Cerebellum (tissue), 4 donors: ENCODE measurements at places on chromosomes 1 and 21.

DNA sequence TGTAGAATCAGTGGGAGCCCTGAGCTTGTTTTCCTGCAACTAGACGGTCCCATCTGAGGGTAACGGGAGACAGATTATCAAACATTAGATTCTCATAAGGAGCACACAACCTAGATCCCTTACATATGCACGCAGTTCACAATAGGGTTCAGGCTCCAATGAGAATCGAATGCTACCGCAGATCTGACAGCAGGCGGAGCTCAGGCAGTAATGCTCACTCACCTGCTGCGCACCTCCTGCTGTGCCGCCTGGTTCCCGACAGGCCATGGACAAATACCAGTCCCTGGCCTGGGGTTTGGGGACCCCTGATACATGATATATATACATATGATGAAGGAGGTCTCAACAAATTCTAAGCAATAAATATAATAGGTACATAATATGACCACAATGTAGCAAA, 19.7 kb upstream of the SMIM12 start:
- no peak for DNase-seq

- no peak for DNase-seq
Observed at GRCh38 chr1:77794550-77794949, 15.1 kb downstream of the MIGA1 start.

DNA sequence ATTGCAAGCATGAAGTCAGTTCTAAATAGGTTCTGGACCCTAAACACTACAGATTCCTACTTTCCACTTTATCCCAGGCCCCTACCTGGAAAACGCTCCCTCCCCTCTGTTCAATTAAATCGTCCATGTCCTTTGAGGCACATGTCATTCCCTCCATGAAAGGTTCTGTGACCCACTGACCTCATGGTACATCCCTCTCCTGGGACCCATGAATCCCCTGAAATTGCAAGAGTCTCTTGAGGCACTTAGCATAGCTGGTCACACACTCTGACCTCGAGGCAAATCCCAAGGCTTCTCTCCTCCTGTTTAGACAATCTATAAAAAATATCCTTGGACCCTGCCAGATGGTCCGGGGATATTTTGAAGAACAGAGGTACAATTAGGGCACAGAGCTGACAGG, 34.3 kb upstream of the KRTAP19-8 start:
- DNase-seq = no peak

- peak; percentile 47 for DNase-seq
Observed at GRCh38 chr1:247111700-247112478, 7.7 kb upstream of the ZNF669 start.

DNA sequence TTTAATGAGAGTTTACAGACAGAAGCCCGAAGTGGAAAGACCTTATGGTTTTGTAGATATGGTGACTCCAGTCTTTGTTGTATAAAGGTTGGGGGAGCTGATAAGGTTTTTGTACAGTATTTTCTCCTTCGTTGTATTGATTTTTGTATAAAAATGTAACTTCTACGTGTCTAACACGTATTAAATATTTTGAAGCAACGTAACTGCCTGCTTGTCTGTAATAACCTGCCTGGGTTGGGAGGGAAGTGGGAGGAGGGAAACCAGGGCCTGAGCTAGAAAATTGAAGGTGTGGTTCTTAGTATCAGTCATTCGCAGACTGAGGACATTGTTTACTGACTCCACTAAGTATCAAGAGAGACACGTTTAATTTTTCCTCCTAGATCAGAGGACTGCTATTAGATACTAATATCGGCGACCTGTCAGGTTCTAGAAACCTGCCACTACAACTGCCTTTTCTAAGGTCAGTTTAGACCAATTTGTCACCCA, 2.2 kb downstream of the IER5 start:
- DNase-seq = no peak

GRCh38 chr1:161267321-161267720, 8.8 kb downstream of the PCP4L1 start:
- no peak for DNase-seq

DNA sequence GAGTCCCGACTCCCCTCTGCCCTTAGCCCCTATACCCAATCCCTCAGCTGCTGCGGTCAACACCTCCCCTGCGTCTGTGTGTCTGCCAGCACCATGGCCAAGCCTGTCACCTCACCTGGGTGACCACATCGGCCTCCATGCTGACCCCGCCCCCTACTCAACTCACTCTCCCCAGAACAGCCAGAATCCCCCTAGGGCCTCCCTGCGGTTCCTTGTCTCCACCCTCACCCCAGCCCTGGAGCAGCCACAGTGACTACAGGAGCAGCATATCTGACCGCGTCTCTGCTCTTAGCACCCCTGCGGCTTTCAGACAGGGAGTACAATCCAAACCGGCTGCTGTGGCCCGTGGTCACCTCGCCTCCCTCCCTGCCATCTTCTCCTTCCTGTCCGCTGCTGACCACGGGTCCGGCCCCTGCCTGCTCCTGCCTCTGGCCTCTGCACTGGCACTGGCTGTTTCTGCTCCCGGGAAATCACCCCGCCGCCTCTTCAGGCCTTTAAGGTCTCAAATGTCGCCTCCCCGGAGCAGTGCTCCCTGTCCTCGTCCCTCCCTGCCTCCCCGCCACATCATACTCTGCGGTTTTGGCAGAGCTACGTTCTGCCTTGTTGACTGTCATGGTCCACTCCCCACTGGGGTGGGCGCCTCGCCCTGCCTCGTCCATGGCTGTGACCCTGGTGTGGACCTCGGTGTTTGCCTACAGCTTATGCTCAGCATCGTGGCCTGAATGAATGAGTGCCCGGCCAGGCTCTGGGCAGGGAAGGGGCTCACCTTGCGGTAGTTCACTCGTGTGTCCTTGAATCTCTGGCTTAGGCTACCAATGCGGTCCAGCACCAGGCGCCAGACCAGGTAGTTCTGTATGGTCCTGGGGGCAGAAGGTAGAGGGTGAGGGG, 11.1 kb downstream of the PRXL2B start:
- no peak for DNase-seq

DNA sequence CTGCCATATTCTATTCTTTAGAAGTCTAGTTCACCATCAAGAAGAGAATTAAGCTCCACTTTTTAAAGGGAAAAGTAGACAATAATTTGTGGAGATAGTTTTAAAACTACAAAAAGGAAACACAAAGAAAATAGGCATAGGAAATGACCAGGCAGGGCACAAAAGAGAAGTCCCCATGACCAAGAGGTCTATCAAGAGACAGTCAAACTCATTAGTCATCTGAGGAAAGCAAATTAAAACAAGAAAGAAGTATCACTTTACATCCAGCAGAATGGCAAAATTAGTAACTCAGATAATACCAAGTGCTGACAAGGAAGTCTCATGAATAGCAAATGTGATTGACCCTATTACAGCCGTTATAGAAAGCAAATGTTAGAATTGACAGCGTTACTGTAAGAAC, 243.7 kb upstream of the SNX7 start:
- no peak for DNase-seq
